ENCODE measurements at places on chromosomes 5 and 9. TPM values are rescaled to one million over a fixed set of nuclear protein-coding genes. Genes with fewer than 3 reads are reported as not detected.

Gene DAPK1
- 28.4 TPM for total RNA-seq

Gene GLRA1
- total RNA-seq = not detected

Gene CHSY3
- 13.2 TPM for total RNA-seq

Gene IFNK
- total RNA-seq = not detected

Gene ADAMTS16
- not detected for total RNA-seq

Gene ADAMTS12
- total RNA-seq = 5.3 TPM

Gene CDC25C
- 3.0 TPM for total RNA-seq

Gene PCDHGA4
- 4.0 TPM for total RNA-seq

Gene PAPPA
- 21.9 TPM for total RNA-seq

Gene NELFB
- total RNA-seq = 44.7 TPM

Gene ADAMTS13
- total RNA-seq = 1.8 TPM

Gene PRDM9
- not detected for total RNA-seq

Gene RABL6
- 57.2 TPM for total RNA-seq

Gene RORB
- 11.6 TPM for total RNA-seq

Gene ADAMTS2
- total RNA-seq = 36.5 TPM

Gene GABRA1
- total RNA-seq = under 0.01 TPM

Gene CBY3
- not detected for total RNA-seq

Gene TBC1D13
- 10.2 TPM for total RNA-seq

Gene EIF4E1B
- not detected for total RNA-seq

Gene HOMER1
- total RNA-seq = 3.6 TPM

Gene UBE2QL1
- 0.06 TPM for total RNA-seq

Data from aortic smooth muscle cell (primary cell).